Neuronal stem cell (in vitro differentiated cells): ENCODE measurements at places on chromosomes 11 and 22.

- DNase-seq, result no peak
Measured at GRCh38 chr11:2203440-2204259, 32.0 kb upstream of the TH start.

- DNase-seq, result peak; percentile 67
Measured at GRCh38 chr11:64305691-64306562, 603 bp downstream of the ESRRA start.

GRCh38 chr11:66857927-66858185 is 992 bp downstream of the LRFN4 start:
- no peak for DNase-seq

DNA sequence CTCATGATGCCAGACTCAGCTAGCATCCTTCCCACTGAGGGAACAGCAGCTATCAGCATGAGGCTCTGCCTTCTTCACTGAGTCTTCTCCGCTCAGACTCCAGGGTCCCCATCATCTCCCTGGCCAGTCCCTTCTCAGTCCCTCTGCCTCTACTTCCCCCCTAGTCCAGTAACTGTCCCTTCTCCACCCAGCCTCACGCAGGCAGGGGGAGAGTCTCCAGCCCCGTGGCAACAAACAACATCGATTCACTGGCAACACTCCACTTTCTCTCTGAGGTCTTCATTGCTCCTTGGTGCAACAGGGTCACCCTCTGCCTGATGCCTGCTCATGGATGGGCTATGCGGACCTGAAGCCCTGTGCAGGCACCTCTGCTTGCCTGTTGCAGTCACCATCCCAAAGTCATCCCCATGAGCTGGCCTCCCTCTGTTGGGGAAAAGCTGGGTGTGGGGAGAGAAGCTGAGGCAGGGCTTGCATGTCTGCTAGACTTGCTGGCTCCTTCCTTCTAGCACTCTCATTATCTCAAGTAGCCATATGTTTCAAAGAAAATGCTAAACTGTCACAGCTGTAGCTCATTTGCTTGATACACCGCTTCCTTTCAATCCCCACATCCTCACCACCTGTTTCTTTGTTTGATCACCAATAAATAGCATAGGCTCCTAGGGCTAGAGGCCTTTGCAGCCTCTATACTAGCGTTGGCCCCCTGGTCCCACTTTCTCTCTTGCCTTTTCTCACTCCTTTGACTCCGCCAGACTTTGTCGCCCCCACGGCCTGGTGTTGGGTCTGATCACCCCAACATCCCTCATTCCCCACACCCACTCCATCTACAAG is 4.3 kb upstream of the BCR start:
- no peak for DNase-seq

GRCh38 chr11:70505331-70505731 is 107.0 kb downstream of the CTTN start:
- DNase-seq, result no peak

GRCh38 chr11:56852131-56852530 is 103.6 kb upstream of the OR9G4 start:
- DNase-seq, result no peak

DNA sequence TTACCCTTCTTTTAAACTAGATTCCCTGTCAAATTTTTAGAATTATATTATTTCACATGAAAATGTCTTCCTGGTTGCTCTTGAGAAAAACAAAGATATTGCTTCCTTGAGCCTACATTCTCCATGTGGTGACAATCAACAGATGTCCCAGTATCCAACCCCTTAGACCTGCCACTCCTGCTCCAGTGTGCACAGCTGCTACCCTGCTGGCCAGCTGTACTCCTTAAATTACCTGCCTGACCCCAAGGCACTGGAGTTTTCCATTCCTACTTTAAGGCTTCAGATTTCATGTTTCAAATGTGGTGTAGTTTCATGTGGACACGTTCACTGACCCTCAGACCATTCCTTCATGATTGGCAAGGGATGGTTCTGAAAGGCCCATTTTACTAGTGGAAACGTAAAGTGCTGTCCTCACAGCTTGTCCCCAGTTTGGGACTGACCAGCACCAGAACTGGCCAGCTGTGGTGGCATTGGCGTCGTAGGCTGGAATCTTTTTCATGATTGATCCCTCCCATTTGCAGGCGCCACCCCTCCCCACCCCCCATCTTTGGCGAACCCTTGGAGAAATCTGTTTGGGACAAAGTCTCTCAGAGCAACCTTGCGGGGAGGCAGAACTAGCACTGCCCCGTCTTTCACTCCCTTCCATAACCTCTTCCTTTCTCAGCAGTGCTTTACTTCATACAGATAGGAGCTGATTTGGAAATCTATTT is 123.5 kb downstream of the DBX1 start:
- DNase-seq, result no peak

GRCh38 chr22:19178065-19178656 is 375 bp downstream of the SLC25A1 start:
- DNase-seq, result peak; percentile 55

- no peak for DNase-seq
Measured at GRCh38 chr11:104467404-104467803, 303.5 kb upstream of the PDGFD start.

GRCh38 chr11:67632982-67633755 is 3.4 kb upstream of the NUDT8 start:
- no peak for DNase-seq

- DNase-seq, result no peak
Measured at GRCh38 chr22:39634530-39635405, 64.2 kb downstream of the CACNA1I start.

- no peak for DNase-seq
Measured at GRCh38 chr11:2271327-2272227, 1.2 kb upstream of the ASCL2 start.

GRCh38 chr11:87926250-87926970 is 248.8 kb downstream of the RAB38 start:
- DNase-seq, result no peak

GRCh38 chr22:20652582-20652981 is 121.3 kb upstream of the SERPIND1 start:
- DNase-seq, result no peak

- no peak for DNase-seq
Measured at GRCh38 chr11:114775875-114776621, 97.7 kb downstream of the NXPE2 start.

GRCh38 chr11:134762248-134763029 is 350.4 kb upstream of the B3GAT1 start:
- no peak for DNase-seq

- DNase-seq, result no peak
Measured at GRCh38 chr11:13762718-13763117, 94.2 kb downstream of the FAR1 start.

GRCh38 chr11:120023551-120023950 is 114.4 kb downstream of the TRIM29 start:
- no peak for DNase-seq

GRCh38 chr22:37777122-37777687 is 30.5 kb upstream of the GCAT start:
- no peak for DNase-seq

DNA sequence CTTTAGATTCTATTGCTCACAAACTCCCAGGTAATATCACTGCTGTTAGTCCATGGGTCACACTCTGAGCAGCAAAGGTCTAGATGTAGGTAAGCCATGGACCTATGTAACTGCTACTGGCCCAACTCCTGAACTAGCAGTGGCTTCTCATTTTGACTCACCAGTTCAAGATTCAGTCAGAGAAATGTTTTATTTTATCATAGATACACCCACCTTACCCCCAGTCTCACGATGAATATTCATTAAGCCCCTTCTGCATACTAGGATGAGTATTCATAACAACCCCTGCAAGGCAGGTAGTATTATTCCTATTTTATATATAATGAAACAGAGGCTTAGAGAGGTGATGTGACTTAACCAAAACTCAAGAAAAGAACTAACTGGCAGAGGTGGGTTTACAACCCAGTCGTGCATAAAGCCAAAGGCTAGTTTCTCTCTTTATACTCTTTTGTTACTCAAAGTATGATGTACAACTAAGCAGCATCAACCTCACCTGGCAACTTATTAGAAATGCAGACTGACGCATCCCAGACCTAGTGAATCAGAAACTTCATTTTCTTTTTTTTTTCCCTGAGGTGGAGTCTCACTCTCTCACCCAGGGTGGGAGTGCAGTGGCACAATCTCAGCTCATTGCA is 957.6 kb upstream of the CCDC90B start:
- no peak for DNase-seq

- DNase-seq, result peak; percentile 96
Measured at GRCh38 chr22:49628391-49629260, 199.0 kb downstream of the BRD1 start.

DNA sequence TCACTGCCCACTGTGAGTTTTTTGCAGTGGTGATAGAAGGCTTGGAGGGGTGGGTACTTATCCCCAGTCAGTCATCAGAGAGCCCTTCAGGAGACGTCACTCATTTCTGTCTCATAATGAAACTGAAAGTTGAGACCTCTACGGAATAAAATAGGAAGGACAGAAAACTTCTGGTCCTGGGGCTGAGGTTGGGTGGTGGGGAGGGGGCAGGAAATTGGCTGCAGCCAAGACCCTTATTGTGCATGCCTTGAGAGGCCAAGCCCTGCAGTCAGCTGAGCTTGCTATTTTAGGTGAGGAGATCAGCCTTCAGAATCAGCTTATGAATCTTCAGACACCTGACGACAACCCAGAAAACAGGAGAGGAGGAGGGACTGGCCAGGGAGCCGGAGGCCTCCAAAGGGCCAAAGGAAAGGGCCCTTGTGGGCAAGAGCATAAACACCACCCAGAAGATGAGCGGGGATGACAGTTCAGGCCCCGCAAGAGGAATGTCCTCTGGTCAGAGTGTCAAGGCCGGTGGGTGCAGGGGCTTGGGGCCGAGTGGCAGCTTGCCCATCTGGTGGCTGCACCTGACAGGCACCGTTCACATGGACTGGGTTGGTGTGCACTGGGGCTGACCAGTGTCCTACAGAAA is 17.9 kb upstream of the ADA2 start:
- DNase-seq, result no peak

DNA sequence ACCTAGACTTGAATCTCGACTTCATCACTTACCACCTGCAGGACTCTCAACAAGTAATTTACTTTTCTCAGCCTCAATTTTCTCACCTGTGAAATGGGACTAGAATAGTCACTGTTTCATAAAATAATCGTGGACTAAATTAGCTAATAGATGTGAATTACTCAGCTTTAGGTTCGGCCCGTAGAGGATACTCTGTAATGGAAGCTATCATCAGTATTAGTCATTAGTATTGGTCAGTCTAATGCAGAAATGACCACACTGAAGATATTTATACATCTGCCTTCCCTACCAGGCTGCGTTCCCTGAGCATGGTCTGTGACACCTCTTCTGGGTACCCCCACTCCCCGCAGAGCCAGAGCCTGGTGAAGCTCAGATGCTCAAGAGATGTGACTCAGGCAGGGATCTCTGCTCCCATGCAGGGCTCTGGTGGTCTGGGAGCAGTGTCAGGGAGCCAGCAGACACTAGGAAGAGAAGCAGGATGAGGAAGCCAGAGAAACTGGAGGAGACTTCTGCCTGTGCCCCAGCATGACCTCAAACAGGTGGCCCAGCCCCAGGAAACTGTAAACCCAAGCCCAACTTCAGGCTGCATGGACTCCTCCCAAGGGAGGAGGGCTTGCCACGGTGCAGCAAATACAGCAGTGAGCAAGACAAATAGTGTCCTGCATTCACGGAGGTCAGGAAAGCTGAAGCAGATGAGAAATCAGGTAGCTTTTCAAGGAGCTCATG is 88.0 kb upstream of the E2F8 start:
- DNase-seq, result no peak

DNA sequence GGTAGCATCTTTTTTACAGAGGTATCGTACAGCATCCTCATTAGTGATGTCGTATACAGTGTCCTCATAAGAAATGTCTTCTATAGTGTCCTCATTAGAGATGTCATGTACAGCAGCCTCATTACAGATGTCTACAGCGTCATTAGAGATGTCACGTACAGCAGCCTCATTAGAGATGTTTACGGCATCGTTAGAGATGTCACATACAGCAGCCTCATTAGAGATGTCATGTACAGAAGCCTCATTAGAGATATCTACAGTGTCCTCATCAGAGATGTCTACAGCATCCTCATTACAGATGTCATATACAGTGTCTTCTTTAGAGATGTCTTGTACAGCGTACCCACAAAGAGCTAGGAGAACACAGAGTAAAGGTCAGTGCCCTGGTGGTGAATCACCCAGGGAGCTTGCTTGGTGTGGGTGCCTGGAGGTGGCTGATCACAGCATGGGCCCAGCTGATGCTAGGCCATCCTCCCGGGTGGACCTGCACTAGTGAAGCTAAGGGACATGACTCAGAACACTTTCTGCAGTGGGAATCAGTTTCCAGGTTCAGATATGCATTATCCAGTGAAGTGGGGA is 109.2 kb downstream of the IGLL1 start:
- DNase-seq, result no peak

DNA sequence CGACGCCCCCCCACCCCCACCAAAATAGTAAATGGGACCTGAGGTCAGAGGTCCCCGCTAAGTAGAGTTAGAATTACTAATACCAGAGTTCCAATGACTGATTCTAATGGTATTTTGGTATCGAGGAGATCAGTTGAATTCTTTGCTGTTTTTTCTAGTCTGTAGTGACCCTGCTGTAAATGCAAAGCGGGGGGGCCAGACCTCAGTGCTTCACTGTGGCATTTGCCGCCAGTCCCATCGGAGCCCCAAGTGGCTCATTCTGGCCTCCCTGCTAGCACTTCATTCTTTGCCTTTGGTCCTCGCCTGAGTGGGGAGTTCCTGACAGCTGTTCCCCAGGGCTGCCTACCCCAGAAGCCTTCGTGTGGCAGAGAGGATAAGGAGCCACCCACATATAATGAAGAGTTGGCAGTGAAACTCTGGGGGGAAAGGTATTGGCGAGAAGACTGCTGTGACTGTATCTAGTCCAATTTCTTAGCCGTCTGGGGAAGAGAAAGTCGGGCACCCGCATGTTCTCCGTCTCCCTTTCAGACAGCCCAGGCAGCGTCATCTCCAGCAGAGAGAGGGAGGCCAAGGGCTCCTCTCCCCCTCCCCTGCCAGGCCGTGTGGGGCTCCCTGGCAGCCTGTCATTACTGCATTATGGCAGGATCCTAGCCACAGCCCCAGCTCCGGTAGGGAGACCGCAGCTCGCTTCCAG is 19.4 kb upstream of the CABP7 start:
- no peak for DNase-seq

DNA sequence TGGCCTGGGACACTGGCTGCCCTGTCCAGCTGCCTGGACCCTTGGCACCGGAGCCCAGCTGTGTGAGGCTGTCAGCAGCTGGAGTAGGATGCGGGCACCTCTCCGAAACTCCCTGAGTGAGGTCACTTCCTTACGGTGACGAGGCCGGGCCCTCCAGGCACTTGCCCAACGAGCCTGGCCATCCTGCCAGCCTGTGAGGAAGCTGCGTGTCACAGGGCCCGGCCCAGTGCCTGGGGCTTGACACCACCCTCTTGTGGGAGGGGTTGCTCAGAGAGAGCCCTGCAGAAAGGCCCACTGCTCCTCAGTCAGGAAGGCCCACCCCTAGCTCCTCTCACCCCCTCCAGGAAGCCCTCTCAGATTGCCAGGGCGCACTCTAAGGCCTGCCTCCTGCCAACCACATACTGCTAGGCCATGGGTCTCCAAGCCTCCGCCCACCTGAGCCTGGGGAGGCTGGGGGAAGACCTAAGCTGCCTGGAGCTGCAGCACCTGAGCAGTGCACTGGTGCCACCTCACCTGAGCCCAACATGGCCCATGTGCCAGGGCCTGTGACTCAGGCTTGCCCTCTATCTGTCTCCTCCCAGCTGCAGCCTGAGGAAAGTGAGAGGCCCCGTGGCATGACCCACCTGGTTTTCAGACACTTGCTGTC is 4.3 kb upstream of the PHLDA2 start:
- DNase-seq, result no peak

- no peak for DNase-seq
Measured at GRCh38 chr11:109037856-109038780, 373.2 kb downstream of the DDX10 start.
